ENCODE measurements at places on chromosomes 7 and 10.

- no peak for DNase-seq
Observed at GRCh38 chr10:95664543-95664942, 8.0 kb upstream of the ALDH18A1 start.

DNA sequence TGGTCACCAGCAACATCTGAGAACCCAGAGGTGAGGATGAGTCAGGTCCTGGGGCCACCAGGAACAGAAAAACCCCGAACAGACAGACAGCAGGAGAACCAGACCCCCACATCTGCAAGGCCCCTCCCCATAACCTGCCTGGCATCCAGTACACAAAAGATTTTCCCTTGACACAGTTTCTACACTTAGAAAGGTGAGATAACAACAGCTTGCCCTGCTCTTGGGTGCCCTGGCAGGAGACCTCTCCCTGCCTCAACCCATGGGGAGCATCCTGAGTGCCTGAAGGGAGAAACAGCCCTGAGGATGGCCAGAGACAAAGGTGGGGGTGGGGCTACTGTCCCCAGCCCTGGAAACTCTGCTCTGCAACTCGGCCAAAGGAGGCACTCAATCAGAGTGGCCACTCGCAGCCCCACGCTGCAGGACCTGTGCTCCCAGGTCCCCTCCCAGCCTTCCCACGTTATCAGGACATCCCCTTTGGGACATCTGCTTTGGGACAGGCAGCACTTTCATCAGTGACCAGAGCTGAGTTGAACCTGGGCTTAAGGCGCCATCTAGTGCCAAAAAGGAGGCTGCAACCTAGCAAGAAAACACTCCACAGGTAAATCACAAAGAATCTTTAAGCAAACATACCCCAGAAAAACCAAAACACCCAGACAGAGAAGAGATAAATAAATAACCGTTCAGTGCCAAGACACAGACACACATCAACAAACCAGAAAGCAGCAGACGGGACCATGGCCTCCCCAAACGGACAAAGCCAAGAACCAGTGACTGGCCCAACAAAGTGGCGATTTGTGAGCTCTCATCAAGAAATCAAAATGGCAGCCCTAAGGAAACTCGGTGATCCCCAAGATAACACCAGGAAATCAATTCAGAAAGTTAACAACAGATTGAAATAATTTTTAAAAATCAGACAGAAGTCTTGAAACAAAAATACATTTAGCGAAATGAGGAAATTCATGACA is 233.7 kb downstream of the PTPRN2 start:
- DNase-seq, result no peak

- no peak for DNase-seq
Observed at GRCh38 chr7:4798706-4799235, 23.3 kb downstream of the AP5Z1 start.

DNA sequence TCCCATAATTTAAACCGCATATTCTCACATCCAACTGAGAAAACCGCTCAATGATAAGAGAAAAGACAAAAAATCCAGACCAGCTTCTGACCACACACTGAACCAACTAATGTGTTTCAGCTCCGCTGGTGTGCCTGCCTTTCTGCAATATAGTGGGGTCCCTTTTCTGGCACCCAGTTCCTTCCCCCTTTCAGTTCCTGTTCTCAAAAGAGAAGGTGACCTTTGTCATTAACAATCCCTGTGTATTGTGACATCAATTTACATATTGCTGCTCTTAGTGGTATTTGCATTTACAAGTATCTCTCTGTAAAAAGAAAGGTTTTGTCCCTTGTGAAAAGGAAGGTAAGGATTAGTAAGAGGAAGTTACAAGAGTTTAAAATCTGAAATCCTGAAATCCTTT is 1.4 kb downstream of the PPP1R17 start:
- no peak for DNase-seq

- no peak for DNase-seq
Observed at GRCh38 chr10:128158021-128158795, 32.0 kb upstream of the MKI67 start.

GRCh38 chr7:31416381-31416870 is 75.9 kb upstream of the NEUROD6 start:
- no peak for DNase-seq

DNA sequence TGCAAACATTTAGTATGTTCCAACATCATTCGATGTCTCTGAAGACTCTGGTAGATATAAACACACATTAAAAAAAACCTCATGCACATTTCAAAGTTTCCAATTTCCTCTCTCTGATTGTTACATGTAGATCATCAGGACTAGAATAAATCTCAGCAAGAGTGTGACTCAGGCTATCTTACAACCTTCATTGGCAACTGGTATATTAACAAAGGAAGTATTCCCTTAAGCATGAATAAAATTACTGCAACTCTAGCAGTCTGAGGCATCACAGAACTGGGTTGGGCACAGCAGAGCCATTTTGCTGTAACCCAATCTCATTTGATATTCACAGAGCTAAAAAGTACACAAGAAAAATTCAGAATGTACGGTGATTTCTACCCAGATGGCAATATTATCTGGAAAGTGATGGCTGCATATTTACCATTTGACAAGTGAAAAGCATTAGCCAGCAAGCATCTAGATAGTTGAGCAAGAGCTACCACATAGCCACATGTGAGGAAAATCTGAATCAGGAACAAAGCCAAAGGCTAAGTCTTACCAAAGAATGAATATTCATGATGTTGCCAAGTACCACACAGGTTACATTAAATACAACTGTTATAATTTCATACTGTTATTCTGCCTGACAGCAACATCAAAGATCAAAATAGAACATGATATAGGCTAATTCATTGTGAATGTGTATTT is 232.2 kb downstream of the CRPPA start:
- no peak for DNase-seq

DNA sequence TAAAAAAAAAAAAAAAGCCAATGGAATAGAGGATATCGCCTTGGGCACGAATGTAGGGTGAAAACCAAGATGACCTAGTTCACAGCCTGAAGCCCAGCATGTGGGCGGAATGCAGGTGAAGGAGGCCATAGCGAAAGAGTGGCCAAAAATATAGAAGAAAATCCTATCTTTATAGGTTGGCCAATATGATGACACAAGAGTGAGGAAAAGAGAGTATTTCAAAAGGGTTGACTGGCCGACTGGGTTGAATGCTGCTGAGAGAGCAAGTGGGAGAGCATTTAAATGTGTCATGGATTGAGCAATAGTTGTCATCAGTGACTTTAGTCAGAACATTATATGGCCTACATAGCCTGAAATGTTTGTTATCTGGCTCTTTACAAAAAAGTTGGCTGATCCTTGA is 17.2 kb upstream of the GLI3 start:
- DNase-seq, result no peak

- DNase-seq, result no peak
Observed at GRCh38 chr10:61283481-61284221, 169.5 kb downstream of the TMEM26 start.

DNA sequence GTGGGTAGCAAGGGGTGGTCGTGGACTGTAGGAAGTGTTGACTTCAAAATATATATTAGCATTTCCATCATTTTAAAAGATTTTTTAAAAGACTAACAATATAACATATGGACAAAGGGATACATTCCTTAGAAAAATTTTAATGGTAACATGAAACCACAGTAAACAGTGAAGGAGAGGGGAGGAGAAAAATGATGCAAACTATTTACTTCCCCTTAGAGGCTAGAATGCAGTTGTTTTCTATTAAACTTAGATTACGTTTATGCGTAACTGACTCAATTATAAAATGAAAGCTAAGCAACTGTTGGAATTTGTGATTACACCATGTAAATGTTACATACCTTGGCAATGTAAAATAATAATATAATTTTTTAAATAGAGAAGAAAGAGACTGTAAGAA is 41.3 kb downstream of the CALD1 start:
- DNase-seq, result no peak

DNA sequence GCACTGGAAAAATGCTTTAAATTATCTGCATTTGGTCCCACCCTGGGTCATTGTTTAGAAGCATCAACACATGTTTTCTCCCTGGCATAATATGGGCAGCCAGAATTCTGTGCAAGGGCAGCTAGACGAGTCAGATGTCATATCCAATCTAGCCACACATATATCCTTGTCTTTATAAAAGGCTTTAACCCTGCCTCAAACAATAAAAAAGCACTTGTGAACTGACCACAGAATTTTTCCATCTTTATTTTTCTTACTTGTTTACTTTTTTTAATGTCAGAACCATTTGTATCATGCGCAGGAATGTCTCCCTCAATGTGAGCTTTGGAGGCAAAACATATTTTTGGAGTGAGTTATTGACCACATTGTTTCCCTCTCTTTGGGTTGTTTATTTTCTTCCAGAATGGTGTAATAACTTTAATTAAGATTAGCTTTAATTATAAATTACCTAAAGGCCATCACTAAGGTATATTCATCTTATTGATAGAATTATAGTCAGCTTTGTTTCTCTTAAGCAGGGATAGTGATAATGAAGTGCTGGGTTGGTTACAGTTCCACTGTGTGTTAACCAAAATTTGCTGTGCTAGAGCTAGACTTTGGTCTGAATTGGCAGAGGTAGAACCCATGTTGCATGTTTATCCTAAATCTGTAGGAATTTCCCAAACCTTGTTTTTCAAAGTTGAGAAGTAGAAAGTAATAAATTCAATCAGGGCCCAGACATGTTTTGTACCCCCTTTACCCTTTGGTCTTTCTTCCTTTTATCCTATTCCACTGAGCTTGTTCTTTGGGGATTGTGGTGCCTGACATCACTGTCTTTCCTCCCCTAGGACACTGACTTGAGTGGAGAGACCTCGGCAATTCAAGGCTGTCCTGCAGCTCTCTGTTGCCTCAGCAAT is 1078.4 kb downstream of the KCNMA1 start:
- DNase-seq, result no peak

GRCh38 chr7:148537435-148537834 is 53.1 kb upstream of the C7orf33 start:
- no peak for DNase-seq

DNA sequence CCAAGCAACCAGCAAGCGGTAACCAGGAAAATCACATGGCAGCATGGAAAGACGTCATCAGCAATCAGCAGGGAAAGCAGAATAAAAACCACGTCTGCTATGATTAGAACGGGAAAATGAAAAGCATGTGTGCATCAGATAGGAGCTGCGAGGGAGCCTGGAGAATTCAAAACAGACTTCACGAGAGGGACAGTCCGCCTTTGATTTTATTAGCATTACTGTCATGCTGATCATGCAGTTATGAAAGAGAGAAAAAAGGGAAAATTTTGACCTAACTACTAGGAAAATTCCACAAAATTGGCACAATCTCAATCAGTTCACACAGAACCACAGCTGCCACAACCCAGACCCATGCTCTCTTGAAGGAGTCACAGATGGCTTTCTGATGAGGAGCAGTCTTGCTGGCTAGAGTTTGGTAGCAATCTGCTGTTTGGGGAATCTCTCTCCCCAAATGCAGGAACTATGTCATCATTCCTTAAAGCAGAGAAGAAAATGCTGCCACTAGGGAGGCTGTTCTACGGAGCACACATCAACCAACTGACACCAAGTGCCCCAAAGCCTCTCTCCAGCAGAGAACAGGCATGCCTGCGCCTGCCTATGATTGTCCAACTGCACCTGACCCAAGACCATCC is 295.9 kb downstream of the TNS3 start:
- DNase-seq, result no peak

GRCh38 chr10:27625452-27626211 is 120.0 kb downstream of the MKX start:
- no peak for DNase-seq

DNA sequence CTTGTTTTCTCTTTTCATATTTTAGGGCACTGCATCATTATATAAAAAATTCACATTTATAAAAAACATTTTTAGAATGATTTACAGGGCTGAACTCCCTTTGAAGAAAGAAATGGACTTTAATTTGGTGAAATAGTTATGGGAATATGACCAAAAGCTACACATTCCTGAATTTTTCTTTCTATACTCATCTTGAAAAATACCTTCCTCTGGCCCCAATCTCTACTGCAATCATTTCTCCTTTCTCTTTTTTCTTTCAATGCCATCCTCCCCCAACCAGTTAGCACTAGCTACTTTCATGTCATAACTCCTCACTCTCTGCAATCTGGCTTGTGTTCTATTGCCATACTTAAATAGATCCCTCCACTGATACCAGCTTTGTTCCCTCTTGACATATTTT is 6.2 kb downstream of the WNT8B start:
- no peak for DNase-seq

GRCh38 chr10:91345716-91346115 is 64.4 kb upstream of the HECTD2 start:
- DNase-seq, result no peak

GRCh38 chr7:138924501-138925225 is 56.5 kb downstream of the KIAA1549 start:
- DNase-seq, result no peak

DNA sequence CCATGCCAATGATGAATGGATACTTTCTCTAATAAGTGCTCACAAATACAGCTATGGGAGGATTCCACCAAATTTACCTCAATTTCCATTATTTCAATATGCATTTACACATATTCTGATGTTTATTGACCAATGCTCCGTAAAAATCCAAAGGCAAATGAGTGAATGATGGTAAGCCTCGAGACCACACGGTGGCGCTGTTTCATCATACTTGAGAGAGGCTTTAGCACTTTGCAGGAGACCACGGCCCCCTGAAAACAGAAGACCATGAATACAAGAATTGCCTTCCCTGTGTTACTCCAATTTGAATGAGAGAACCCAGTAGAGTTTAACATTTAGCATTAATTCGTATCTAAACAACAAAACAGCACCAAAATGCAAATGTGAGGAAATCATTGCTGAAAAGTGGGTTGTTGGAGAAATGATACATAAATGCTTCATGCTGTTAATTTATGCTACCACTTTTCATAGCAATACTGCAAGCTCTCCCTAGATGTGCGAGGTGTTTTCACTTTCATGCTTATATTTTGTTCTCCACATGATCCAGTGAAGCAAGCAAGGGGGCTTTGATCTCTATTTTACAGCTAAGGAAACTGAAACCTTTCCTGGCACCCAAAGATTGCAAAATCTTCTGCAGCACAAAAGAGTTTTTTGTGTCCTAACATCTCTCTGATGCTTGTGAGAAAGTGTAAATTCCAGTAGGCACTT is 35.4 kb downstream of the TRIL start:
- peak; percentile 48 for DNase-seq

- no peak for DNase-seq
Observed at GRCh38 chr10:132742837-132743194, 43.1 kb downstream of the NKX6-2 start.

GRCh38 chr7:25857376-25858067 is 294.5 kb upstream of the NFE2L3 start:
- no peak for DNase-seq

DNA sequence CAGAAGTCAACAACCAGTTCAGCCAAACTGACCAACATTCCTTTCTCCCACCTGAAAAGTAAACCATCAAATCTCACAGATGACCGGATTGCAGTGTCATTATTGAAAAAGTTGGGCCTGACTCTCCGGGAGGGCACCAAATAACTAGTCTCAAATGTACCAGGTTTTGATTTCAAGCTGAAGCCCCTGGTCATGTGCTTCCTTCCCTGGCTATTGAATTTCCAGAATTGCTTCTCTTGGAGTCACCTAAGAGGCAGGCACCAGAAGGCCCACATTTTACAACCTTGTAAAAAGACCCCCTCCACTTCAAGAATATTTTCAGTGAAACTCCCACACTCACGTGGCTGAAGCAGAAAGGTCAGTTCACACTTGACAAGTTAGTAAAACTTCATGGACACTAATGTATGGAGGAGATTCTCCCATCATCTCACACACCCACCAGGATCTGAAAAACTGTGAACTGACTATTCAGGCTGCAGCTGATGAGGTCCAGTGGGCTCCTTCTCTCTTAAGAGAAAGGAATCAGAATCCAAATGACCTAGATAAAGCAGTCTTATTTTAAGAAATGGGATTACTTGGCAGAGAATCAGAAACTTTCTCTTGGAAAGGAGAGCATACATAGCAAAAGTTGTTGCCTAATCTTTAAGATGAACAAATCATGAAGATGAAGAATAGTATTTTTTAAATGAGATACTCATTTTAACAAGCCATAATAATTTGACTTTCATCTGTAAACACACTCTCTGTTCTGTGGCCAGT is 53.6 kb downstream of the DLD start:
- DNase-seq, result no peak
